ENCODE measurements at places on chromosomes 2 and 18. TPM values are rescaled to one million over a fixed set of nuclear protein-coding genes. Genes with fewer than 3 reads are reported as not detected.

DNA sequence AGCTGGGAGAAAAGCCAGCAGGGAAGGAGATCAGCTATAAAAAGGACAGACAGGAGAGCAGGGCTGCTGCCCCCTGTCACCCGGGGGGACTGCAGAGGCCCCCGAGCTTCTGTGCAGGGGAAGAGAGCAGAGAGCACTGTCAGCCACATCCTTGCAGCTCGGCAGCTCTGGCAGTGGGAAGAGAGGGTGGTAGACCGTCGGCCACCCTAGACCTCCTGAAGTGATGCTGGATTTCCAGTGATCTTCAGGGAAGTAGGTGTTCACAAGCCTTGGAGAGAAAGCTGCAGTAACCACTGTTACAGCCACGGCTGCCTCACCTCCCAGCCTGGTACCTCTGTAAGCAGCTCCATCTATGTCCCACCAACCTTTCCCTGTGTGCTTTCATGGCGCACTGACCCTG lies 134.9 kb downstream of the TFCP2L1 start:
- peaks cover 6% of the 10 kb centered on the region for H3K27me3 ChIP-seq
- H3K4me1 ChIP-seq, result no peaks in the 10 kb centered on the region
- DNase-seq, result no peak
- H3K27ac ChIP-seq, result no peak overlapping the region
- H3K36me3 ChIP-seq, result no peaks in the 10 kb centered on the region

DNA sequence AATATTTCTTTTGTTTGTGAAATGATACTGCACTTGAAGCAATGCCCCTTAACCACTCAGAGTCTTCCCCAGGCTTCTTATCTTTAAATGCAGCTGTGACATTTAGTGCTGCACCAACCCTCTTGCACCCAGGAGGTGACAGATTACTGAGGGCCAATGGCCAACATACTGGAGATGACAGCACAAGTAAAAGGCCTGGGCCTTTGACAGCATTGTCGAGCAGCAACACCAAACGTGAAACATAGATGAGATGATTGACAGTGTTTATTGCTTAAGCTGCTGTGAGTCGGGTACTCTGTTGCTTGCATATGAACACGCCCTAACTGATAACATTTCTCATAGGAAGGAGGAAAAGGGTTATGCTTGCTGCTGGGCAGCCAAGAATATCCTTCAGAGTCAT lies 80.3 kb downstream of the THNSL2 start:
- peaks cover 22% of the 10 kb centered on the region for H3K27me3 ChIP-seq
- no peaks in the 10 kb centered on the region for H3K36me3 ChIP-seq
- H3K4me3 ChIP-seq, result no peak overlapping the region
- no peaks in the 10 kb centered on the region for H3K4me1 ChIP-seq

- no peak overlapping the region for H3K27ac ChIP-seq
- H3K27me3 ChIP-seq, result no peaks in the 10 kb centered on the region
- no peaks in the 10 kb centered on the region for H3K4me1 ChIP-seq
Observed at GRCh38 chr18:28366676-28367075, 189.7 kb upstream of the CDH2 start.

DNA sequence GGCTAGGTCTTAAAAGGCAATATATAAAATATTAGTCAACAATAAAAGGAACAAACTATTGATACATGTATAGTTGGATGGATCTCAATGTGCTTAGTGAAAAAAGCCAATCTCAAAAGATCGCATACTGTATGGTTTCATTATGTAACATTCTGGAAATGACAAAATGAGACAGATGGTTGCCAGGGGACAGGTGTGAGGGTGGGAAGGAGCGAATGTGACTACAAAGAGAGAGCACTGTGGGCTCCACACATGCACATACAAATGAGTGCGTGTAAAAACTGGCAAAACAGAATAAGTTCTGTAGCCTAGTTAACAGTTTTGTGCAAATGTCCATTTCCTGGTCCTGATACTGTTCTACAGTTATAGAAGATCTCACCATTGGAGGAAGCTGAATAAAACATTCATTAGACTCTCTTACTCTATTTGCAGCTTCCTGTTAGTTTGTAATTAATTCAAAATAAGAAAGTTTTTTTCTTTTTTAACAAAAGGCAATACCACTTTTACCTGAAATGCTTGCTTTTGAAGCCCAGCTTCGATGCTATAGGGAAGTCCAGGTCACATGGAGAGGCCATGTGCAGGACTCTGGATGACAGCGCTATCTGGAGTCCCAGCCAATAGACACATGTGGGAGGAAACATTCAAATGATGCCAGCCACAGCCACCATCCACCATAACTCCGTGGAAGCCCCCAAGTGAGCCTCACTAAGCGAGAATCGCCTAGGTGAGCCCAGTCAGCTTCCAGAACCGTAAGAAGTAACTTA lies 21.0 kb upstream of the C2orf80 start:
- no peaks in the 10 kb centered on the region for H3K4me1 ChIP-seq
- no peak overlapping the region for H3K27ac ChIP-seq
- no peak overlapping the region for H3K4me3 ChIP-seq
- no peaks in the 10 kb centered on the region for H3K36me3 ChIP-seq
- H3K27me3 ChIP-seq, result no peaks in the 10 kb centered on the region

- no peak for DNase-seq
- H3K27me3 ChIP-seq, result peaks cover 12% of the 10 kb centered on the region
- no peaks in the 10 kb centered on the region for H3K36me3 ChIP-seq
Observed at GRCh38 chr2:118309946-118310680, 221.8 kb downstream of the INSIG2 start.

DNA sequence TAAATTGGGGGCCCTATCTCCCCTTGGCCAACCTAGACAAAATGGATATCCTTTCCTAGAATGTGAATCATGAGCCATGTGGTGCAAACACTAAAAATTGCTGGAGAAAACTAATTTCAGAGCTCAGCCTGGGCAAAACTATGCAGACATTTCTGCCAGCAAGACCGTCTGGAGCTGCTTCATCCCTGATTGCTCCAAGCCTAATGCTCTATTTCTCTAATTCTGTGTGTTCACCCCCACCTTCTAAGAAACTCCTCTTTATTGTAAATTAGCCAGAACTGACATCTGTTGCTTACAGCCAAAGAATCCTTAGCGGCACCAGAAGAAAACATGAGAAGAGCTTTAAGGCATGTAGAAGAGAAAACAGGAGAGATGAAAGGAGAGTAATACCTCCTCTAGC lies 337.7 kb upstream of the CHAC2 start:
- H3K4me1 ChIP-seq, result no peaks in the 10 kb centered on the region
- no peaks in the 10 kb centered on the region for H3K27me3 ChIP-seq
- no peak overlapping the region for H3K27ac ChIP-seq
- DNase-seq, result no peak
- no peak overlapping the region for H3K4me3 ChIP-seq

GRCh38 chr2:179677746-179678505 lies 183.5 kb downstream of the ZNF385B start:
- DNase-seq, result no peak
- H3K4me1 ChIP-seq, result no peaks in the 10 kb centered on the region
- no peak overlapping the region for H3K4me3 ChIP-seq
- H3K36me3 ChIP-seq, result no peaks in the 10 kb centered on the region

DNA sequence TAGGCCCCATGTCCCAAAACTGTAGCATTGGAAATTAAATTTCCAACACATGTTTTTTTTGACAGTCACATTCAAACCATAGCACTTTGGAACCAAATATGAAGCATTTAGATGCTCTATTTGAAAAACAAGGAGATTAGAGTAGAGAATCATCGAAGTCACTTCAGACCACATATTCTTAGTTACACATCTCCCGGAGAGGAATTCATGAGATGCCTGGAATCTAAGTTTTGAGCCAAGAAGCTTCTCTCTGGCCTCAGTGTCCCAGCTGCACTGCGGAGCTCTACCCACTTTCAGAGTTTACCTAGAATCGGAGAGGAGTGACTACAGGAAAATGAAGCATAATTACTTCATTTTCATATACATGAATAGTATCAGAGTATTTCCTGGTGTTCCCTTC lies 385.9 kb downstream of the TNS1 start:
- no peaks in the 10 kb centered on the region for H3K36me3 ChIP-seq
- H3K27ac ChIP-seq, result no peak overlapping the region
- no peak for DNase-seq
- H3K27me3 ChIP-seq, result no peaks in the 10 kb centered on the region
- no peak overlapping the region for H3K4me3 ChIP-seq

GRCh38 chr2:36058076-36058475 lies 297.5 kb upstream of the CRIM1 start:
- H3K27ac ChIP-seq, result peak overlapping the region; percentile 34
- no peaks in the 10 kb centered on the region for H3K4me1 ChIP-seq
- peak overlapping the region; percentile 3 for H3K4me3 ChIP-seq
- DNase-seq, result no peak
- H3K27me3 ChIP-seq, result no peaks in the 10 kb centered on the region
- no peaks in the 10 kb centered on the region for H3K36me3 ChIP-seq

- H3K4me1 ChIP-seq, result no peaks in the 10 kb centered on the region
- no peak overlapping the region for H3K27ac ChIP-seq
- H3K4me3 ChIP-seq, result no peak overlapping the region
- no peaks in the 10 kb centered on the region for H3K36me3 ChIP-seq
Observed at GRCh38 chr2:187847245-187848208, 293.3 kb upstream of the TFPI start.

Gene SAG
- 0.05 TPM for total RNA-seq

Gene ASPRV1
- 0.55 TPM for total RNA-seq

Gene TNS1
- total RNA-seq, result 2.1 TPM

Gene REG1B
- not detected for total RNA-seq

Data from natural killer cell treated with Interleukin-12 subunit alpha and Interleukin-12 subunit beta and Interleukin-15 and Interleukin-18, amount 100 ng/mL, for 72 hours (primary cell).